ENCODE measurements at places on chromosomes 16 and 17.

GRCh38 chr17:43988301-43988700, 16.1 kb upstream of the NAGS start:
- no peak for DNase-seq

GRCh38 chr17:65553009-65553645, 8.3 kb downstream of the AXIN2 start:
- no peak for DNase-seq

- DNase-seq = peak; percentile 37
These were observed 4.9 kb downstream of the TXNDC11 start for GRCh38 chr16:11737713-11738112.

GRCh38 chr16:68991075-68991474, 114.4 kb upstream of the HAS3 start:
- no peak for DNase-seq

DNA sequence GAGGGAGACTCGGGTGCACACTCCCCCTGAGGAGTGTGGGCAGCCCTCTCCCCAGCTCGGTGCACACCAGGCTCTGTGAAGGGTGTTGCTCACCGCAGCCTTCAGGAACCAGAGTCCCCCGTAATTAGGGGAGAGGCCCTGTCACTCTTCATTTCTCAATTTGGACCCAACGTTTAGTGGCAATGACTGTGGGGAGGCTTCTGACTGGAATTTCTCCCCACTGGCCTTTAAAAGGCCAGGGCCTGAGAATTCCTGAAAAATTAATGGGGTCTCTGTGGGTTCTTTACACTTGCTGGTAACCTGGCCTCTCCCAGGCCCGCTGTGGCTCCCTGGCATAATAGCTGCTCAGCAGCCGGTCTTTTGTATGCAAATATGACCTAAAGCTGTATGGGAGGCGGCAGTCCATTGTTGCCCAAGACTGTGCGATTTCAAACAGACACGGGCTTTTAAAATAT, 209.7 kb downstream of the MSI2 start:
- DNase-seq = no peak

DNA sequence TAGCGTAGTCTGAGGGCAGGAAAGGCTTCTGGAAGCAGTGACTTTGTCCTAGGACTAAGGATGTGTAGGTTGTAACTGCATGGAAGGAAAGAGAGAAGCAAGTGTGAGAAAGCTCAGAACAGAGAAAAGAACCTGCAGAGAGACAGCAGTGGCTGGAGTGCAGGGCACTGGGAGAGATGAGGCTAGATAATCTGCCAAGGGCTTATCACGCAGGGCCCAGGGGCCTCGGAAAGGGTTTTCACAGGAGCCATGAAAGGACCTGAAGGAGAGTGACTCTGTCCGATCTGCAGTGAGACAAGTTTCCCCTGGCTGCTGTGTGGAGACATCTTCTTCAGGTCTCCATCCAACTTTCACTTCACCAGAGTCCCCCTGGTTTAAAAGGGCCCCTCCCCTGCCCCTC, 7.1 kb upstream of the SRCAP start:
- no peak for DNase-seq

- DNase-seq = no peak
These were observed 66.9 kb upstream of the N4BP1 start for GRCh38 chr16:48676836-48677235.

DNA sequence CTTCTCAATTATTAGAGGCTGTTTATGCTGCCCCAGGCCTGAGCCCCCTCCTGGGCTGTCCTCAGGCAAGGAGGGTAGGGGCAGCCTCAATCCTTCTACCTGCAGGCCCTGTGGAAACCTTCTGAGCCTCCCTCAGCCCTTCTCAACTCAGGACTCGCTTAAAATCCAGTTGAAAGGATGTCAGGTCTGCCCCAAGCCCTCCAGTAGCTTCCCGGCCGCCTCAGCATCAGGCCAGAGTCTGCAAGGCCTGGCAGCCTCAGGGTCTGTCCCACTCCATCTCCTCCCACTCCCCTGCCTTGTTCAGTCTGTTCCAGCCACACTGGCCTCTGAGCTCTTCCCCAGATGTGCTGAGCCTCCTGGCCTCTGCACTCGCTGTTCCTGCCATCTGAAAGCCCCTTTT, 52.2 kb downstream of the KATNIP start:
- no peak for DNase-seq

DNA sequence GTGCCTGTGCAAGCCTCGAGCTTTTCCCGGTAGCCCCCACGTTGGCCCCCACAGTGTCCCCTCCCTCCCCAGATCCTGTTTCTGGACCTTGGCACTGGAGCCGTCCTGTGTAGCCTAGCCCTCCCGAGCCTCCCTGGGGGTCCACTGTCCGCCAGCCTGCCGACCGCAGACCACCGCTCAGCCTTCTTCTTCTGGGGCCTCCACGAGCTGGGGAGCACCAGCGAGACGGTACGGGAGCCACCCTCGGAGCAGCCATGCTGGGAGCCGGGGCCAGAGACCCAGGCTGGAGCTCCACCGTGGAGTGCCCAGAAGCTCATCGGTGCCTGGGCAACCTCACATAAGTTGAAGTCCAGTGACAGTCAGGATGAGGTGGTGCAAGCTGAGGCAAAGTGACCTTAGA, 11.8 kb downstream of the RGS11 start:
- no peak for DNase-seq

DNA sequence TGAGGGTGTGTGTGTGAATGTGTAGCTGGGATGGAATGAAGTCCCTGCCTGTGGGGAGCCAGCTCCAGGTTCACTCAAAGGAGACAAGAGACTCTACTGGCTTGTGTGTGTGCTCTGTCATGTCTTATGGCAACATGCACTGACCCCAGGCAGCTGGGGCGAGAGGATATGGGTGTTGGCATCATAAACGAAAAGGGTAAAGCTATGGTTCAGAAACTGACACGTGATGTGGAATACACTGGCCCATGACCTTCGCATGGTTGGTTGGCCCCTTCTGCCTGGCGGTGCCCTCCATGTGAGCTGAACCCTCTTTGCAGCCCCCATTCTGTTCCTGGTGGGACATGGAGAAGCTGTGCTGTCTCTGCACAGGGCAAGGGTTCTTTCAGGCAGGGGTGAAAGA, 21.9 kb downstream of the ZNF750 start:
- no peak for DNase-seq

DNA sequence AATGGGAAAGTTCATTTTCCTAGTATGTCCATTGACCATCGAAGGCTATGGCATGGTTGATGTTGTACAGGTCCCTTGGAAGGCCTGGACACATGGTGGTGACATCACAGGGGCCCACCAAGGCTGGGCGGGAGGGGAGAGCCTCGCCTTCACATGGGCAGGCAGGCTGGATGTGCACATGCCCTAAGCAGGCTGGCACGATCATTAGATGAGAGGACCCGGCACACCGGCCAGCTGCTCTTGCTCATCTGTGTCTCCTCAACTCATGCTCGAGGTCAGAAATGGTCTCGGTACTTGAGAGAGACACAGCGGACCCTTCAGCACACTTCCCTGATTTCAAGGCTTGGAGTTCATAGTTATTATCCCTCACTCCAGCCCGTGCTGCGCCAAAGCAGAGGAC, 416.9 kb upstream of the ZFHX3 start:
- no peak for DNase-seq

- DNase-seq = no peak
These were observed 1.4 kb downstream of the RAP1GAP2 start for GRCh38 chr17:2797637-2798036.

GRCh38 chr16:22648941-22649340, 138.2 kb downstream of the NPIPB5 start:
- no peak for DNase-seq

DNA sequence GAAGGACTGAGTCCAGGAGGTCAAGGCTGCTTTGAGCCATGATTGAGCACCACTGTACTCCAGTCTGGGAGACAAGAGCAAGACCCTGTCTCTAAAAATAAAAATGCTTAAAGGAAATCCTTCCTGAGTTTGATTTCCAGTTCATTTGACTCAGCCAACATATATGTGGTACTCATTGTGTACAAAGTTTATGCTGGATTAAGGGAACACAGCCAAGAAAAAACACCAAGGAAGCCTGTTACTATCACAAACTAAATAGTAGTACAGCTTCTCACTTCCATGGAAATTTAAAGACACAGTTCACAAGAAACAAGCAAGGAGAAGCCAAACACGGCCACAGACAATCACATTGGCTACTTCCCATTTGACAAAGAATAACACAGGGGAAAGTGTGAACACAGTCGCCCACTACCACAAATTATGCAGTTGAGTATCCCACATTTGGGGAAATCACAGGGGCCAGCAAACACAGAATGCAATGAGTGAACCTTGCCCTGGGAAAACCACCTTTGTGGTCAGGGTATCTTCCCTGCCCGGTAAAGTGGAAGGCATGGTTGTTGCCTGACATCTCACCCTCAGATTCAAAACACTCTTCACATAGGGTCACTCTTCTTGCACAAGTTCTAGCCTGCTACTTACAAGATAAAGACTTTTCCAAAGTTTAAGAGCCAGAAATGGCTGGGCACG, 14.5 kb downstream of the TEX14 start:
- DNase-seq = no peak

DNA sequence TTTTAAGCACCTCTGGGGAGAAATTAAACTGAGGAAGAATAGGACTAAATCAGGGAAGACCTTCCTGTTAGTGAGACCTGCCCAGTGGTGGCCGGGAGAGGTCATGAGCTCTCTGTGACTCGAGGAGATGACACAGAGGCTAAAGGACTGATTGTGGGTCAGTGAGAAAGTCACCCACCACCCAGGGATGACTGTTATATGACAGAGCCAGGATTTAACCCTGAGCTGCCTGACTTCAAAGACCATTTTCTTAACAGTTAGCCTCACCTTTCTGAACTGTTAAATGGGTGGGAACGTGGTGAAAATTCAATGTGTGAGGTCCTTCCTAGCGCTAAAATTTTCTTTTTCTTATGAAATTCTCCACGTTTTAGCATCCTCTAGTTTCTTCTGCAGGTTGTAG, 72.5 kb downstream of the WSB1 start:
- DNase-seq = no peak

DNA sequence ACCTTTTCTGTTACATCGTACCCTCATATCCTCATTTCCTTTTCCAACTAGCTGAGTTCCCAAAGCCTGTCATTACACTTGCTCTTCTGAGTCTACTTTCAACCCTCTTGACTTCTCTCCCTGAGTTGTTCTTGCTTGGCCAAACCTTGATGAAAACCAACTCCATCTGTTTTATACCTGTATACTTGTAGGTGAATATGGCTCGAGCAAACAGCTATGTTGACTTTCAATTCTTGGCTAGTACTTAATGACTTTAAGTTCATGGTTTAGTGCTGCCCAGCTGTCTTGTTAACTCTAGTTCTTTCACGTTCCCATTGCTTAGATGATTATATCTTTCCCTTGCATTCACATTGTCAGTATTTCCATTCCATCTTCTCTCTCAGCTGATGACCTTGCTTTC, 14.8 kb downstream of the TANC2 start:
- DNase-seq = no peak

DNA sequence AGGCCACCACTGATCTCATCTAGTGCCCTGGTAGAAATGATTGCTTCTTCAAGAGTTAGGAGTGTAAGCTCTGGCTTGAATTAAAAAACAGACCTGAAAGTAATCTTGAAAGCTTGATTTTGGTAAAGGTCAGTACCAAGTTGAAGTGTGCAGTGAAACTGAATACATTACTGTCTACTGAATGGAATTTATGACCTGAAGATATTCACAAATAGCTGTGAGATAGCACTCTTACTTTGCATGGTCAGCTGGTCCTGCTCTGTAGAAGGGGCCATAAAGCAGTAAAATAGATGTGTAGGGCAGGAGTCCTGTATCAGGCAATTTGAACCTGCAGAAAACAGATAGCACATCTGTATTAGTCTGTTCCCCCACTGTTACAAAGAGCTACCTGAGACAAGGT, 78.6 kb downstream of the MYH13 start:
- no peak for DNase-seq

- DNase-seq = no peak
These were observed 14.6 kb downstream of the MYO15A start for GRCh38 chr17:18122990-18123753.

GRCh38 chr16:26863931-26864330, 202.8 kb upstream of the C16orf82 start:
- no peak for DNase-seq

DNA sequence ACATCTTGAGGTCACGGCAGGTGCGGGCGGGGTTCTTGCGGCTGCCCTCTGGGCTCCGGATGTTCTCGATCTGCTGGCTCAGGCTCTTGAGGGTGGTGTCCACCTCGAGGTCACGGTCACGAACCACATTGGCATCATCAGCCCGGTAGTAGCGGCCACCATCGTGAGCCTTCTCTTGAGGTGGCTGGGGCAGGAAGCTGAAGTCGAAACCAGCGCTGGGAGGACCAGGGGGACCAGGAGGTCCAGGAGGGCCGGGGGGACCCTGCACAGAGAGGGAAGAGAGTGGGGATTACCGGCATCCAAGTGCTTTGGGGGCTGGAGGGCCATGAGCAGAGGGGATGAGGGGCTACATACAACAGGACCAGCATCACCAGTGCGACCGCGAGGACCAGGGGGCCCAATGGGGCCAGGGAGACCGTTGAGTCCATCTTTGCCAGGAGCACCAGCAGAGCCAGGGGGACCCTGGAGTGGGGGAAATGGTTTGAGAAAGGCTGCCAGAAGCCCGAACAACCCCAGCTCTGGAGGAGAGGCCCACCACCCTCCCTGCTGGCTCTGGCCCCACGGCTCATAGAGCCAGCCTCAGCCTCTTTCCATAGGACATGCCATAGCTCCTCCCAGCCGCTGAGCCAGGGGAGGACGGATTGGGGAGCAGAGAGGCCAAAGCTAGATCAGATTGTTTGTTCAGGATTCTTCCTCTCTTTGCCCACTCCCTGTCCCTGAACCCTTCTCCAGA, 14.6 kb downstream of the COL1A1 start:
- no peak for DNase-seq

DNA sequence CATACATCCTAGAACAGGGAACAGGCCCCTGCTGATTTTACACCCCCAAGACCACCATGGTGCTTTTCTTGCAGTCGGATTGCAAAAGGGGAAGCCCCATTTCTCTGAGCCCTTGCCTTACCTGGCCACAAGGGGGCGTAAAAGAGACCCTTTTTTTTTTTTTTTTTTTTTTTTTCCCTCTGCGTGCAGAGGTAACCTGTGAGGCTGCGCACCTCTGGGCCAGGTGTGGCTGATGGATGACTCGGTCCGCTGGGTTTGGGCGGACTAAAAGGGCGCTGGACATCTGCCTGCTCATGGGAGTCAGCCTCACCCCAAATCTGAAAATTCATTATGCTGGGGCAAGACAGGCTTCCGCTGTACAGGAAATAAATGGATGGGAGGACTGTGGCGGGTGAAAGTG, 281.0 kb downstream of the CBLN1 start:
- no peak for DNase-seq

- peak; percentile 9 for DNase-seq
These were observed 7.7 kb downstream of the CCL16 start for GRCh38 chr17:35973333-35974260.

- DNase-seq = no peak
These were observed 11.6 kb upstream of the NOS2 start for GRCh38 chr17:27811961-27812360.

GRCh38 chr17:50899559-50900319, 33.6 kb upstream of the TOB1 start:
- no peak for DNase-seq
